ENCODE measurements at places on chromosomes 7 and 10. TPM values are rescaled to one million over a fixed set of nuclear protein-coding genes. Genes with fewer than 3 reads are reported as not detected.

DNA sequence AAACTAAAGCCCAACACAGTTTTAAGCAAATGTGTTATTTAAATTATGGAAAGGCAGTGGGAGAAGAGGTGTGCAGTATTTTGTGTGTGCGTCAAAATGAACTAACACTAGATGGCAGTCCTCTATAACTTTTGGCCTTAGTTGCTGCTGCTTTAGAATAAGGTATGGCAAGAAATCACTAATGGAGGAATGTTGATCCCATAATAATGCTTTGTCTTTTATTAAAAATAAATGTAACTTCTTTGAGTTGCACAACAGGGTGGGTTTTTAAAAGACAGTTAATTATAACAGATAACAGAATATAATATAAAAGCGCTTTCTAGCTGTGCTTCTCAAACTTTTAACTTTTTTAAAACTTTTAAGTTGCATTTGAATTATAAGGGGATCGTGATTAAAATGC lies 56.4 kb downstream of the BBS9 start:
- no peak for DNase-seq

DNA sequence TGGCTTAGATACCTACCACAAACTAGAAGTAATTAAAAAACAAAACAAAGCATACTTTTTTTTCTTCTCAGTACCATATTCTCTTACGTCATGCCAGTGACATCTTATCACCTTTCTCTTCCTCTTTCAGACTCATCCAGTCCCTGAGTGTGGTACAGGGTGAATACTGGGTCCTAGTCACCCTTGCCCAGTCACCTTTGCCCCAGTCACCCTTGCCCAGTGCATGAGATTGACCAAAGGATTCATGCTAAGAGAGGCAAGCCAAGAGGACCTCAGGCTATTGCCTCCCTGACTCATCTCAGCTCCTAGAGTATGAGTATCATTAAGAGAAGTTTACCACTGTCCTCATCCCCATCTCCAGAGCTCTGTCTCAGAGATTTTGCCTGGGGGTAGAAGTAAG lies 10.0 kb upstream of the TSPAN12 start:
- DNase-seq: no peak

GRCh38 chr10:51896849-51897248 lies 197.5 kb upstream of the CSTF2T start:
- DNase-seq: no peak

DNA sequence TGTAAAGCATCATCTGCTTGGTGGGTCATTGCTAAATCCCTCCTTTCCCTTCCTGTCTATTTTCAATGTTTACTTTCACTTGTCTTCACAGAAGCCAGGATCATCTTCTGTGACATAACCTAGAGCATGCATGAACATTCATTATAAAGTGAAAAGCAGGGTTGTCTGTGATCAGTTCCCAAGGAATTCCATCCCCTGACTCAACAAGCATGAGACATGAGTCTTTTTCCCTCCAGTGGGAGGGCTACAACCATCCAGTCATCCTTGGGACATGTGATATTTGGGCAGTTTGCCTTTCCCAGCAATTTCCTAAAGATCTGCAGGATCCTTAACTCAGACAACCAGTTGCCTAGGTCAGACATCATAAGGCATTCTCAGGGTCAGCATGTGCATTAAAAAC lies 166.3 kb upstream of the TMEM196 start:
- DNase-seq: no peak

TSPAN15 gene
- 109 TPM for total RNA-seq

DNA sequence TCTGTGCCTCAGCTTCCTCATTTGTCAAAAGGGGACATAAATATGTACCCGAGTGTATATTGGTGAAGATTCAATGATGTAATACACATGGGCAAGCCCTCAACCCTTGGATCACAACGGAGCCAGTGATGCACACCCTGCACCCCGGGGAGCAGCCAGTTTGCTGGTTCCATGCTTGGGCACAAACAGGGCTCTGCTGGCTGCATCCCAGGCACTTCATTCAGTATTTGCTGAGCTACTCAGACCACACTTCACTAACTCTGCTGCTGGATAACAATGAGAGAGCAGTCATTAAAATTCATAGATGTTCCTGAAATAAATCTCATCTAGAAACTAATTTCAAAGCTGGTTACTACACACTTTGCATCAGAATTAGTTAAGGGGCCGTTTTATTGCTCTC lies 72.0 kb downstream of the SCRN1 start:
- DNase-seq: no peak

DNA sequence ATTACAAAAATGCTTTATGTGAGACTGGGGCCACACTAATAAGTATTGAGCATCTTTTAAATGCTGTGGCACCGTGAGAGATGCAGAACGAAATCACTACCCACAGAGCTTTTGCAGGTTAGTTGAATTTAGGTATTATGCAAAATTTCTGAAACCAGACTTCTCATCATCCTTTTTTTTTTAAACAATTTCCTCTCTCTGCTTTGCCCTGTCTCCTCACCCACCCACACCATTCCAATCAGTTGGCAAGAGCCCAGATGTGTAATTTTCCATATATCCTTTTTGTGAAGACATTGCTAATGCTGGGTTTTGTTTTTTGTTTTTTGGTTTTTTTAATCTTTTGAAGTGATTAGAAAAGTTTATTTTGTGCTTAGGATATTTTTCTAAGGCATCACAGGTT lies 1.1 kb downstream of the YAE1 start:
- DNase-seq: no peak

GRCh38 chr10:125013529-125013872 lies 71.6 kb downstream of the ZRANB1 start:
- DNase-seq: no peak

DNA sequence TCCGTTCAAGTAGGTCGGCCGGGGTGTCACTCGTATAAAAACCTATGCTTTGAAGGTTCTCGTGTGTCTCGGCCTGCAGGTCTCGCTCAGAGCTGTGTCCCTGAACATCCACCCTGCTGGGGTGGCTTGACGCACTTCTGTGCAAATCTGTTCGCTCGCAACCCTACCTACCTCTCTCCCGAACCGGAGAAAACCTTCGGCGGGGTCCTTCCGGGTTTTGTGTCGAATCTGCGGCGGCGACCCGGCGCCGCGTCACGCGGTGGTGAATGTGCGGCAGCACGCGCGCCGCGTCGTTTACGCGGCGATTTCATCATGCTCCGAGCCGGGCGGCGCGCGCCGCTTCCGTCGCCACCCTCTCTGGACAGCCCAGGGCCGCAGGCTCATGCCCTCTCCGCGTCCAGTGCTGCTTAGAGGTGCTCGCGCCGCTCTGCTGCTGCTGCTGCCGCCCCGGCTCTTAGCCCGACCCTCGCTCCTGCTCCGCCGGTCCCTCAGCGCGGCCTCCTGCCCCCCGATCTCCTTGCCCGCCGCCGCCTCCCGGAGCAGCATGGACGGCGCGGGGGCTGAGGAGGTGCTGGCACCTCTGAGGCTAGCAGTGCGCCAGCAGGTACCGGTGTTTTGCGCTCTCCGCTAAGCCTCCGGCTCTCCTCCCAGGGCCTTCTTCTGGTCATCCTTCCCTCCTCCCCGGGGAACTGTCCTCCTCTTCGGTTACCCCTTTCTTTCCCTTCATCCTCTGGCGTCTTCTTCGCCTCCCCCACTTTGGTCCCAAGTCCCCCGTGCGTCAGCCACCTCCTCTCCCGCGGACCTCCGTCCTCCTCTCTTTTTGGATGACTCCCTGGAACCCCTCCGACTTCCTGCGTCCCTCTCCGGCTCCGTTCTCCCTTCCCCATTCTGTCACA lies at the start of gene GARS1:
Gene GARS1 (plus strand): TSS at position 339 of the 896 bp plus-strand sequence. CDS start 44 bp downstream, at position 383.
- DNase-seq: peak; percentile 97

MARVELD1 gene
- 28.7 TPM for total RNA-seq

GRCh38 chr7:22202141-22202540 lies 154.8 kb downstream of the RAPGEF5 start:
- DNase-seq: no peak

DNA sequence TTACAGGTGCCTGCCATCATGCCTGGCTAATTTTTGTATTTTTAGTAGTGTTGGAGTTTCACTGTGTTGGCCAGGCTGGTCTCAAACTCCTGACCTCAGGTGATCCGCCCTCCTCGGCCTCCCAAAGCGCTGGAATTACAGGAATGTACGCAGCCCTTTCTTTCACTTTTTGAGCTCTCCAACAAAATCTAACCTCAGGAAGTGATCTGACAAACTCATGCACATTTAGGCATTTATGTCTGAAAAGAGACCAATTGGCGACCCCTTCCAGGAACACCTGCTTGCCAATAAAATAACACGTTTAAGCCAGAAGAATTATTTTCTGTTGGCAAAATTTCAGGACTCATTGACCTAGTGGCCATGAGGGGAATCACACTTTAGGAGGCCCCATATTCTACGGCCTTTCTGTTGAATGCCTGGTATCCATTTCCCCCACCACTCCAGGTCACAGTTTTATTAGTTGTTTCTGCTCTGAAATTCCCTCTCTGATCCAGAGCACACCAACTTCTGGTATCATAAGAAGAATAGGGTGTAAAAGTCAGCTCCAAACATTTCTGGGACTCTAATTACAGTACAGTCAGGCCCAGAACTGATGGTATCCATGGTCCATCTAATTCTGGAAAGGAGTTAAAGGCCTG lies 65.8 kb upstream of the FRMD4A start:
- no peak for DNase-seq

- DNase-seq: peak; percentile 69
These were observed 375 bp upstream of the FGF8 start for GRCh38 chr10:101776161-101776817.

OR2A7 gene
- total RNA-seq: 3.8 TPM

AEBP1 gene
- total RNA-seq: 267 TPM

- DNase-seq: no peak
These were observed 225.2 kb upstream of the FZD1 start for GRCh38 chr7:91039033-91039432.

DNA sequence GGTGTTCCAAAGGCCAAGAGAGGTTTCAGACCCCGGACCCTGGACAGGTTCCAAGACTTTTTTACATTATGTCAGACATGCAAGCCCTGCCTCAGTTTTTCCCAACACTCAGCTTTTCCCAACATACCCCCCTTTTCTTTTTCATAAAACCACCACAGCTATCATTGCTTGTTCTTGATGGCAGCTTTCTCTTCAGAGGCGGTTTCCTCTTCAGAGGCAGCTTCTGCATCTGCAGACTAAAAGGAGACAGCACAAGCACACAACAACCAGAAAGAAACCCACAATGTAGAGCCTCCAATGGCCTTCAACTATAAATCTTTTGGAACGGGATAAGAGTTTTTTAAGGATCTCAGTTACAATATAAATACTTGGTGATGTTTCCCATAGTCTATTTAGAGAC lies 19.3 kb downstream of the GIMAP6 start:
- DNase-seq: no peak

ARPC1A gene
- 109 TPM for total RNA-seq

- no peak for DNase-seq
These were observed 173.5 kb downstream of the BMPER start for GRCh38 chr7:34078864-34079263.

CCL24 gene
- total RNA-seq: not detected

ADARB2 gene
- 0.06 TPM for total RNA-seq

DNA sequence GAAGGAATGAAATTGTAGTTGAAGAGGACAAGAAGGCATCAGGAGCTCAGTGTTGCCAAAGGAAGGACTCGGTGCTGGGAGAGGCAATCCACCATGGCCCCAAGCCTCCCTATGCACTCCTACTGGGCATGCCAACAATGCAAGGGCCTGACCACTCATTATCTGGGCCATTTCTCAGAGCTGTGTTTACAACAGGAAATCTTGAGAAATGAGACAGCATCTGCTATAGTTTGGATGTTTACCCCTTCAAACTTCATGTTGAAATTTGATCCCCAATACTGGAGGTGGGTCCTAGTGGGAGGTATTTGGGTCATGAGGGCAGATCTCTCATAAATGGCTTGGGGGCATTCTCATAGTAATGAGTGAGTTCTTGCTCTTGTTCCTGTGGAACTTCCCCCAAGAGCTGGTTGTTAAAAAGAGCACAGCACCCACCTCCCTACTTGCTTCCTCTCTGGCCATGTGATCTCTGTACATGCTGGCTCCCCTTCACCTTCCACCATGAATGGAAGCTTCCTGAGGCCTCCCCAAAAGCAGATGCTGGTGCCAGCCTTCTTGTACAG lies 50.8 kb upstream of the AOAH start:
- DNase-seq: no peak

- no peak for DNase-seq
These were observed 80.9 kb downstream of the LRMDA start for GRCh38 chr10:75512203-75512933.

CLDN15 gene
- total RNA-seq: 13.3 TPM

DCLRE1A gene
- 2.7 TPM for total RNA-seq

- no peak for DNase-seq
These were observed 152.9 kb downstream of the CELF2 start for GRCh38 chr10:11170574-11170973.

DNA sequence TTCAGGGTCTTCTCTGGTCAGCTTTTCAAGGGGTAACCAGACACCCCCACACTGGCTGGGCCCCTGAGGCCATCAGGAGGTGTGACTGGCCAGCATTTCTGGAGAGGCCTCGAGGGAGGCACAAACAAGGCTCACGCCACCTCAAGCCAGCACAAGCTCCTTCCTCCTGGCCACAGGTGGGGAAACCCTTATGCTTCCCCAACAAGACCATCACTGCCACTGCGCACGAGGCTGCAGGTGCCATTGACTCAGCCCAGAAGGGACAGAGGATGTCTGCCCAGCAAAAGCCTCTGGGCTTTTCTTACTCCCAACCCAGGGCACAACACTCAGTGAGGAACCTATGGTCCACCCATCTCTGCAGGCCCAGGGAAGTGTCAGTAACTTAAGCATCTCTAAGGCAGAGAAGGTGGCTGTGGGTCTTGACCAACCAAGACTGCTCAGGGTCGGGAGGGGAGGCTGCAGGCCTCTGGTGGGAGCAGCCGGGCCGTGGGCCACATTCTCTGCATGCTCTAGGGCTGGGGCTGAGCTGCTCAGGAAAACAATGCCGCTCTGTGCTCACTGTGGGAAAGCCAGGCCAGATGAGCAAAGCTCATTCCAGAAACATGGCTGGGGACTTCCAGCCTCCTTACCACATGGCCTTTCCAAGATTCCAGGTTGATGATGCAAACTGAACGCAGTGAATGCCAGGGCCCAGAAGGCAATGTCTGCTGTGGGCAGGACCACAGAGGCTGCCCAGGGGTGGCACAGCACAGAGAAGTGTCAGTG lies 24.2 kb upstream of the RASSF4 start:
- no peak for DNase-seq

DLG5 gene
- 30.6 TPM for total RNA-seq
